ENCODE measurements at places on chromosomes 3 and 15. TPM values are rescaled to one million over a fixed set of nuclear protein-coding genes. Genes with fewer than 3 reads are reported as not detected.

GRCh38 chr15:60358935-60359682 is 38.7 kb downstream of the ANXA2 start:
- DNase-seq: no peak

GRCh38 chr3:123072564-123072963 is 5.7 kb downstream of the PDIA5 start:
- DNase-seq: no peak

DNA sequence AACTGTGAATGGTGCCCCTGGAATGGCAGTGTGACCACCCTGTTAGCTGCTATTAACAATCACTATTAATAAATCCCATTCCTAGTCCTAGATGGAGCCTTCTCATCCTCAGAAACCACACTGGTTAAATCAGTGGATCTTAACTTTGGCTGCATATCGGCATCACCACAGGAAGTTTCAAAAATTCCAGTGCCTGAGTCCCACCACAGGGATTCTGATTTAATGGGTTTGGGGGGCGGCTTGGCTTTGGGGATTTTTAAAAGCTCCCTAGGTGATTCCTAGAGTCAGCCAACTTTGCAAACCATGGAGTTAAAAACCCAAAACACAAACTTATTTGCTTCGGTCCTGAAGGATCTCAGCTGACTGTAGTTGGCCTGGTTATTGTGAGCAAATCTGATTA is 3.1 kb downstream of the FAM107A start:
- DNase-seq: no peak

DNA sequence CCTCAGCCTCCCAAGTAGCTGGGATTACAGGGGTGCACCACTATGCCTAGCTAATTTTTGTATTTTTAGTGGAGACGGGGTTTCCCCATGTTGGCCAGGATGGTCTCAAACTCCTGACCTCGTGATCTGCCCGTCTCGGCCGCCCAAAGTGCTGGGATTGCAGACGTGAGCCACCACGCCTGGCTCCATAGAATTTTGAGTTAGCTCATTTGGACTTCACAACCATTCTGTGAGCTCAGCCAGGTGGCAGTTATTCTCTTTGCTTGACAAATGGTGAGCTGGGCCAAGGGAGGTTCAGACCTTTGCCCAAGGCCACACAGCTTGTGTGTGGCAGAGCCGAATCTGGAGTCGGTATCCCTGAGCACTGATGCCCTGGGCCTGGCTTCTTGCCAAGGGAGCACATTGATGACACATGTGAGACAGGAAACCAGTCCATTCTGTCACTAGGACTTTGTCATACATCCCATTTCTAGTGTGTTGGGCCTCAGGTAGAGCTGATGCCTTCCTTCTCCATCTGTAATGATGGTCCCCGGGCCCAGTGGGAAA is 17.6 kb downstream of the PODXL2 start:
- DNase-seq: no peak

The ETFA gene
- polyA plus RNA-seq: 192 TPM

DNA sequence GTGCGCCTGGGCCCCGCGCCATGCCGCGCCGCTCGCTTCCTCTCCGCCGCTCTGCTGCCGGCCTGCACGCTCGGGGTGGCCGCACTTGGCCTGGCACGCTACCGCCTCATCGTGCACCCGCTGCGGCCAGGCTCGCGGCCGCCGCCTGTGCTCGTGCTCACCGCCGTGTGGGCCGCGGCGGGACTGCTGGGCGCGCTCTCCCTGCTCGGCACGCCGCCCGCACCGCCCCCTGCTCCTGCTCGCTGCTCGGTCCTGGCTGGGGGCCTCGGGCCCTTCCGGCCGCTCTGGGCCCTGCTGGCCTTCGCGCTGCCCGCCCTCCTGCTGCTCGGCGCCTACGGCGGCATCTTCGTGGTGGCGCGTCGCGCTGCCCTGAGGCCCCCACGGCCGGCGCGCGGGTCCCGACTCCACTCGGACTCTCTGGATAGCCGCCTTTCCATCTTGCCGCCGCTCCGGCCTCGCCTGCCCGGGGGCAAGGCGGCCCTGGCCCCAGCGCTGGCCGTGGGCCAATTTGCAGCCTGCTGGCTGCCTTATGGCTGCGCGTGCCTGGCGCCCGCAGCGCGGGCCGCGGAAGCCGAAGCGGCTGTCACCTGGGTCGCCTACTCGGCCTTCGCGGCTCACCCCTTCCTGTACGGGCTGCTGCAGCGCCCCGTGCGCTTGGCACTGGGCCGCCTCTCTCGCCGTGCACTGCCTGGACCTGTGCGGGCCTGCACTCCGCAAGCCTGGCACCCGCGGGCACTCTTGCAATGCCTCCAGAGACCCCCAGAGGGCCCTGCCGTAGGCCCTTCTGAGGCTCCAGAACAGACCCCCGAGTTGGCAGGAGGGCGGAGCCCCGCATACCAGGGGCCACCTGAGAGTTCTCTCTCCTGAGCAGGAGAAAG is 951 bp downstream of the GPR62 start:
- no peak for DNase-seq

The TMEM43 gene
- polyA plus RNA-seq: 53.5 TPM

DNA sequence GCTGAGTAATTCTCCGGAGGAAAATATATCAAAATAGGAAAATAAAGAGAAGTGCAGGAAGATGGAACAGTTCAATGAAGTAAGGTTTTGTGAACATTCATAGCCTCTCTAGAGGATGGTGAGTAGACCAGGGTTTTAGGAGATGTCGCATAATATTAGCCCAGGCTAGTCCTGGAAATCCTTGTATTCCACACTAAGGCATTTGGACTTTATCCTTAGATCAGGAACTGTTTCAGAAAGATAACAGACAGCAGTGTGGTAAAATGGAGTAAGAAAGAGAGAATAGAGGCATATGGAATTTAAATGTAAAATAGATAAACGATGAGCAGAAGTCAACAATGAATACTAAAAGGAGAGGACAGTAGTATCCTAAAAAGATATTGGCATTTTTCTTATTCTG is 12.1 kb downstream of the COPB2 start:
- no peak for DNase-seq
